ENCODE measurements at places on chromosomes 11 and 22. TPM values are rescaled to one million over a fixed set of nuclear protein-coding genes. Genes with fewer than 3 reads are reported as not detected.

The MRGPRX3 gene
- total RNA-seq: not detected

The TMA7B gene
- total RNA-seq: 0.26 TPM

The MTNR1B gene
- not detected for total RNA-seq

The CARD18 gene
- not detected for total RNA-seq

The PLAAT2 gene
- total RNA-seq: not detected

The OR2D2 gene
- total RNA-seq: 0.53 TPM

The NPAS4 gene
- total RNA-seq: 1.6 TPM

The VPREB1 gene
- not detected for total RNA-seq

The FIBIN gene
- total RNA-seq: 46.9 TPM

The ESAM gene
- total RNA-seq: 13.3 TPM

The SHISA8 gene
- total RNA-seq: not detected

The RBM14 gene
- 49.9 TPM for total RNA-seq

The TMEM45B gene
- 18.2 TPM for total RNA-seq

The LPXN gene
- total RNA-seq: 5.3 TPM

The ARHGEF12 gene
- 167 TPM for total RNA-seq

The GLYATL2 gene
- total RNA-seq: 3.8 TPM
